Heart left ventricle (tissue), 16 donors: ENCODE measurements at places on chromosomes 5 and 9. TPM values are rescaled to one million over a fixed set of nuclear protein-coding genes. Genes with fewer than 3 reads are reported as not detected.

SPINK6 gene
- not detected for total RNA-seq

IL4 gene
- not detected for total RNA-seq

AQP7 gene
- total RNA-seq: 252 TPM

C5orf24 gene
- 29.0 TPM for total RNA-seq

KCNN2 gene
- 4.7 TPM for total RNA-seq

KYAT1 gene
- total RNA-seq: 9.8 TPM

SLC25A2 gene
- total RNA-seq: not detected

DOK3 gene
- total RNA-seq: 0.77 TPM

SPINK7 gene
- total RNA-seq: not detected

TMEM215 gene
- not detected for total RNA-seq

PROB1 gene
- 38.1 TPM for total RNA-seq

MARCHF3 gene
- 50.1 TPM for total RNA-seq

CCL27 gene
- total RNA-seq: not detected

SLC36A3 gene
- total RNA-seq: not detected

CAPSL gene
- not detected for total RNA-seq

CMYA5 gene
- 1,317 TPM for total RNA-seq

TMEM161B gene
- 4.3 TPM for total RNA-seq

UQCRQ gene
- 2,034 TPM for total RNA-seq

PCDHB4 gene
- 1.2 TPM for total RNA-seq

CYLC2 gene
- total RNA-seq: not detected

LCNL1 gene
- total RNA-seq: 0.56 TPM

AOPEP gene
- 229 TPM for total RNA-seq

ORM2 gene
- not detected for total RNA-seq

THBS4 gene
- total RNA-seq: 79.9 TPM

AGXT2 gene
- not detected for total RNA-seq

NCS1 gene
- total RNA-seq: 10.5 TPM

CDC23 gene
- 11.9 TPM for total RNA-seq

CDH9 gene
- total RNA-seq: not detected

UHRF2 gene
- 14.1 TPM for total RNA-seq

MED22 gene
- 22.2 TPM for total RNA-seq

MEGF10 gene
- total RNA-seq: 0.48 TPM

RANBP3L gene
- 0.54 TPM for total RNA-seq

OTP gene
- total RNA-seq: not detected

FOXD1 gene
- 0.18 TPM for total RNA-seq

NR2F1 gene
- total RNA-seq: 0.49 TPM

FBP1 gene
- total RNA-seq: 1.6 TPM

PCDHGA2 gene
- 11.7 TPM for total RNA-seq

PCDHGB2 gene
- total RNA-seq: 13.5 TPM

SMIM33 gene
- total RNA-seq: not detected

PTPRD gene
- total RNA-seq: 13.5 TPM
